LHCN-M2 (cell line): ENCODE measurements at places on chromosomes 7 and 10.

GRCh38 chr7:138449580-138449979 lies 10.5 kb upstream of the TRIM24 start:
- peak; percentile 6 for DNase-seq

GRCh38 chr10:77197544-77197943 lies 440.1 kb downstream of the KCNMA1 start:
- no peak for DNase-seq

- DNase-seq, result no peak
Observed at GRCh38 chr10:21300551-21300950, 224.9 kb downstream of the SKIDA1 start.

DNA sequence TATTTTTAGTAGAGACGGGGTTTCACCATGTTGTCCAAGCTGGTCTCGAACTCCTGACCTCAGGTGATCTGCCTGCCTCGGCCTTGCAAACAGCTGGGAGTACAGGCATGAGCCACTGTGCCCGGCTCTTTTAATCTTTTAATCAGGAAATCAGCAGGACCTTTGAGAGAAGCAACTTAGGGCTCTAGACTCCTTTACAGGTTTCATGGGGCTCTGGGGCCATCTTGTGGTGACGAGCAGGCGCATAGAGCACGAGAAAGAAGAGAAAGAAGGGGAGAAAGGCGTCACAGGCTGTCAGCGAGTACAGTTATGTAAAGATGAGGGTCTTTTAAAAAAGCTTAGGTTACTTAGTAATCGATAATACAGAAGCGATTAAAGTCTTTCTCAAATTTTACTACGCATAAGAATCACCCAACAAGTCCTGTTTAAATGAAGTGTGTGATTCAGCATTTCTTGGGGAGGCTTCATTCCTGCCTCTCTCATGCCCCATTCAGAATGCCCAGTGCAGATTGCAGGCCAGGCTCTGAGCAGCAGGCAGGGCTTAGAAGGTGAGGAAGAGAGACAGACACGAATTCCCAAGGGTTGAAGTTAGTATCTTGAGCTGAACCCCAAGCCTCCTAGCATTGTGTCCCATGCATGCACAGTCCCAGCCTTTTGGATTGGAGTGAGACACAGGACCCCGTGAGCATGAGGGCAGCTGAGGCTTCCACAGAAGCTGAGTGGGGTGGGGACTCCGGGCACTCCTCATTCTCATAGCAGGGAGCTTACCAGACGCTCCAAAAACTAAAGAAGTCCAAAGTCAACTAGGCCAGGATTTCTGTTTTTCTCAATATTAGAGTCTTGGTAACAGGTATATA lies 23.6 kb upstream of the PFKP start:
- DNase-seq, result peak; percentile 71

- no peak for DNase-seq
Observed at GRCh38 chr7:89264126-89264525, 468.6 kb upstream of the TEX47 start.

DNA sequence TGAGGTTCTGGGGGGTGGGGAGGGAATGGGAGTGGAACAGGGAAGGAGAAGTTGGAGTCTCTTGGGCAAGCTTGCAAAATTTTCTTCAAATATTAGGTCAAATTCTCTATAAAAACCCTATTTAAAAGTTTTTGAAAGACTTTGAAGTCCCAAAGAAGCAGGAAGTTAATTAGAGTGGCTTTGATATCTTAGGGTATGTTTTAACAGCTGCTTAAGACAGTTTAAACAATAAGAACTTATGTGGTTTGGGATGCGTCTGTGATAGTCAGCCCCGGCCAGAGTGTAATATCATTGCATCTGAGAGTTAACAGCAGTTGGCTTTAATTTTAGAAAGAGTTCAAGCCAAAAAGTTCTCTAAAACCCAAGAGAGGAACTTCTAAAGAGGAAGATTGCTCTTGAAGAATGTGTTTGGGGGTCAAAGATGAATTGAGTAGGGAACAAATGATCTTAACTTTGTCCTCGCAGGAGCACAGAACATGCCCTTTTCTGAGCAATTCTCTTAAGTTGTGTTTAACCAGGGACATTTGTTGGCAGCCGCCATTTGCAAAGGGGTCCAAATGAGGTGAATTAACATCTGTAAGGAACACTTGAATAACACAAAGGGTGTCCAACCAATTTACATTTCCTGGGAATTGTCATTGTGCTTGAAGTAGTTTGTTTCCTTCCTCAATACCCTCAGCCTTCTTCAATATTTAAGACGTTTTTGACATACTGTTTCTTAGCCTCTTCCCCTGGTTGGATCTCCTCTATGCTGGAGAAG lies 182.4 kb downstream of the PTEN start:
- peak; percentile 86 for DNase-seq

- no peak for DNase-seq
Observed at GRCh38 chr7:30787486-30787885, 16.3 kb downstream of the MINDY4 start.

DNA sequence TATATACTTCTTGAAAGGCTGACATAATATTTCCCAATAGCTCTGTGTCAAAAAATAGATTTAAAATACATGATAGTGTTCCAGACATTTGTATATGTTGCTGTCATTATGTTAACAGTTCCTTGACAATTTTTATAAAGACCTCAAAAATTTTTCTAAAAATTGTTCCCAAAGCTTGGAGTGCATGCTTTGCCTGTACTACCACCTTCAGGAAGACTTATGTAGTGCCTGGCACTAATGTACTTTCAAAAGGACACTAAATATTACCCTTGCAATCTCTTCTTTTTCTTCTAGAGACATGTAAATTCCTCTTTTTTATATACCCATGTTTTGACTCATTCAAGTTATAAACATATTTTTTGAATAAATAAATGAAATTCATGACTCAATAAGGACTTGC lies 48.0 kb upstream of the SP8 start:
- no peak for DNase-seq

GRCh38 chr10:86306628-86307278 lies 59.8 kb downstream of the GRID1 start:
- no peak for DNase-seq

DNA sequence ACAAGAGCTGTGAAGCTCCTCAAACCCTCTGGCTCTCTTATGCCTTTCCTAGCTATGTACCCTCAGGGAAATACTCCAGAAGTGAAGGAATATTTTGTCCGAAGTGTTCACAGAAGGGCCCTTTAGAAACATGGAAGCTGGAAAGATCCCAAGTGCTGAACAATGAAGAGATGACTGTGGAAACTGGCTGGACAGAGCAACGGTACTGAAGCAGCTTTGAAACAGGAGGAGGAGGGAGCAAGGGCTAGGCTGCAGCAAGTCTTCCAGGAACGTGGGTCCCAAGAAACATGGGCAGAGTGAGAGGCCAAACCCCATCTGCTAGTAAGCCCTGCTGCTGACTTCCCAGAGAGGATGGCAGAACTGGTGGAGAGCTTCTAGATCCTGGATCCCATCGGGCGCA lies 3.0 kb upstream of the PSAP start:
- no peak for DNase-seq

DNA sequence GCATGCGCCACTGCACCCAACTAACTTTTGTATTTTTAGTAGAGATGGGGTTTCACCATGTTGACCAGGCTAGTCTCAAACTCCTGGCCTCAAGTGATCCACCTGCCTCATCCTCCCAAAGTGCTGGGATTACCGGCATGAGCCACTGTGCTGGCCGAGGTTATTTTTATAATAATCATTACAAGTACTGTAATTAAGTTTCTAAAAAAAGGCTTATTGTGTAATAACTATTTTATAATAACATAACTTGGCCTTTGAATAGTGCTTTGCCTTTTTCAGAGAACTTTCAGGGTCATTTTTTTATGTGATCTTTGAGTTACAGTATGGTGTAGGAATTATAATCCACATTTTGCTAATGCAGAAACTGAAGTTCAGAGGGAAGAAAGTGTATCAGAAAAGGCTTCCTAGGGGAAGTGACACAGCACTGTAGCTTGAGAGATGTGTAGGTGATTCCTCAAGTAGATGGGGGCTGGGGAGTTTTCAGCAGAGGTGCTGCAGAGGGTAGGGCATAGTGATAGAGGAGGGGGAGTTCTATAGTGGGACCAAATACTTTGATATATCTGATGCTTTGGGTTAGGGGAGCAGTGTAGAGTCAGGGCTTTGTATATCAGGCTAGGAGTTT lies 9.2 kb upstream of the SYPL1 start:
- DNase-seq, result no peak
